ENCODE measurements at places on chromosomes 1 and 21.

DNA sequence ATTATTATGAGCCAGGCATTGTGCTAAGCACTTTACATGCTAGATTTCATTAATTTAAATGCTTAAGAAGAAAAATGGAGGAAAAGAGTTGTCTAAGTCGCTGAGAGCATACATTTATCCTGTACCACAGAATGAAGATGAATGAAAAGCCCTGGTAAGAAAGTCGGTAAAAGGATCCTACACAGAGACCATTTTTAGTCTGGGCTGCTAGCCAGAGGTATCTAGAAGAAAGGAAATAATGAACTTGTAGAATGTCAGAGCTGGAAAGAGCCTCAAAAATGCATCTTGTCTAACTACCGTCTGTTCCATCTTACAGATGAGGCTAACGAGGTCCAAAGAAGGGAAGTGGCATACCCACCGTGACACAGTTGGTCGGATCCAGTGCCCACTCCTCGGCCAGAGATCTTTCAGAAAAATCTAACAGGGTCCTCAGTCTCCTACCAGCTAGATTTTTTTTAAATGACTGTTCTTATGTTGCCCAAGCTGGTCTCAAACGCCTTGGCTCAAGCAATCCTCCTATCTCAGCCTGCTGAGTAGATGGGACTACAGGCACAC, 12.2 kb upstream of the TNR start:
- DNase-seq: no peak

GRCh38 chr1:233654658-233655280, 40.9 kb downstream of the KCNK1 start:
- no peak for DNase-seq

DNA sequence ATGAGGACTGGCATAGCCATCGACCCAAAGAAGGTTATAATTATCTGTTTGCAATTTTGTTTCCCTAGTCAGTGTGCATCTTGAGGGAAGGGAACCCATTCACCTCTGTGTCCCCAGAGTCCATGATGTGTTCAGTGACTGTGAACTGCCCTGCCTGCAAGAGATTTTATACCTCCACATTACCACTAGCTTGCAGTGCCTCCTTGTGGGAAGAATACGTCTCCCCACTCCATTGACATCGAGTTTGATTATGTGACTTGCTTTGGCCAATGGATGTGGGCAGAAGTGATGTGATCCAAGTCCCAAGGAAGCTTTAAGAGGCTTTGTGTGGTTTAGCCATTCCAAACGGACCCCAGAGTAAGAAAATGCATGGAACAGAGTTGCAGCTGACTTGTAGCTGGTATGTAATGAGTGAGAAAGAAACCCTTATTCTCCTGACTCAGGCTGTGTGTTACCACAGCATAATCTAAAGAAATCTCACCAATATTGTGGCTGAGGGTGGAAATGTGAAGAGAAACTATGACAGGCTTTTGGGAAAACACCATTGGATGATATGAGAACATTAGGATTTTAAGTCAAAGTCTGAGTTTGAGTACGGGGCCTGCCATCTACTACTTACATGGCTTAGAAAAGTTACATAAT, 47.8 kb upstream of the NRDC start:
- peak; percentile 34 for DNase-seq

- no peak for DNase-seq
These were observed 48.4 kb upstream of the RUNX3 start for GRCh38 chr1:24978383-24979032.

GRCh38 chr1:209768354-209768774, 12.5 kb downstream of the TRAF3IP3 start:
- no peak for DNase-seq

- no peak for DNase-seq
These were observed 65.2 kb downstream of the NOS1AP start for GRCh38 chr1:162134646-162135045.

DNA sequence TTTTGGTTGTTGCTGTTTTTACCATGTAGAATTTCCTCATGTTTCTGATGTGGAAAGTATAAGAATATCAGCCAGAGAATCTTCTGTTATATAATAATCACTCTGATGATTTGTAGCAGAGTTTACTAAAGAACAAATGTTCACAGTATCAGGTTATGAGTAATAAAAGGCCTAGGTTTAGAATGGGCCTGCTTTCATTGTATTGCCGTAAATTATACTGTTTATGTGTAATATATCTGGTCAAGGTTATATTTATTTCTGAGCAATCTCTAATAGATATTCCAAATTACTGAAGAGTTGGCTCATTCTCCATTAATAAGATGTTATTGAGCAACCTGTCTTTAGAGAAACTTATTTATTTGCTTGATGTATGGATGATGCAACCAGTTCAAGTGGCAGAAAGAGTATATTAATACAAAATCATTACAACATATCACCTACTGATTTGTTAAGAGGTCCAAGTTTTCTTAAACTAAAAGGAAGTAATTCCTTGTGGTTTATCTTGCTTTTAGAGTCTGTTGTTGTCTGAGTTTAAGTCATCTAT, 649.4 kb upstream of the CXADR start:
- peak; percentile 35 for DNase-seq

DNA sequence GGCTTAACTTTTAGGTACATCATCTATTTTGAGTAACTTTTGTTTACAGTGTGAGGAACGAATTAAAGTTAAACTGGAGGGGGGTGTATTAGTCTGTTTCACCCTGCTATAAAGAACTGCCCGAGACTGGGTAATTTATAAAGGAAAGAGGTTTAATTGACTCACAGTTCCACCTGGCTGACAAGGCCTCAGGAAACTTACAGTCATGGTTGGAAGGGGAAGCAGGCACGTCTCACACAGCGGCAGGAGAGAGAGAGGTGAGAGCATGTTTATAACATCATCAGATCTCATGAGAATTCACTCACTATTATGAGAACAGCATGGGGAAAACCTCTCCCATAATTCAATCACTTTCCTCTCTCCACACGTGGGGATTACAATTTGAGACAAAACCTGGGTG, 31.9 kb upstream of the TMEM52 start:
- no peak for DNase-seq

- DNase-seq: peak; percentile 90
These were observed at the start of gene NUDT17 for GRCh38 chr1:145845514-145846161. NUDT17 (plus strand) TSS chr1:145845630; CDS start chr1:145845641, 11 bp downstream.

DNA sequence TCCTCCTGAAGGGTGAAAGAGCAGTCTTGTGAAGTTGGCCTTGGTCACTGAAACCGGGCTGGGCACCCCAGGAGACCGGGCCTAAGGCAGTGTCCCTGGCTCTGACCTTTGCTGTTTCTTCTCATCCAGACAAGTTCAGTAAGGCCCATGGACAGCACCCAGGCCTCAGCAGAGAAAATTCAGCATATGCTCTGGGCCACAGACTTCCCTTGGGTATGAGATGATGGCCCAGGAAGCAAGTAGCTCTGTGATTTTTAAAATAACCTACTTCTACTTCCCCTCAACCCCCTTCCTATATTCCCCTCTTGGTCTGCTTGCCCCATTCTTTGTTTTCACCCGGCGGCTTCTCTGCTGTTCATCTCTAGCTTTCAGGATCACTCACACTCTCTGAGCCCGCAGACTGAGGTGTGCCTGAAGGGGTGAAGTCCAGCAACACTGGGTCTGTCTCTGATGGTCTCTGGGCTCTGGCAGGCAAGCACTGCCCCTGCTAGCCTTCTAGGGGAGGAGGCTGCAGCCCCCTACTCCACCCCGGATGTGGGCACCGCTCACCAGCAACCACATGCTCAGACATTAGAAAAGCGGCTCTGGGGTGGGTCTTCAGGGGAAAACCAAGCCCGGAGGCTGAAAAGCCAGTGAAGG, 2.9 kb upstream of the GPR25 start:
- DNase-seq: no peak

DNA sequence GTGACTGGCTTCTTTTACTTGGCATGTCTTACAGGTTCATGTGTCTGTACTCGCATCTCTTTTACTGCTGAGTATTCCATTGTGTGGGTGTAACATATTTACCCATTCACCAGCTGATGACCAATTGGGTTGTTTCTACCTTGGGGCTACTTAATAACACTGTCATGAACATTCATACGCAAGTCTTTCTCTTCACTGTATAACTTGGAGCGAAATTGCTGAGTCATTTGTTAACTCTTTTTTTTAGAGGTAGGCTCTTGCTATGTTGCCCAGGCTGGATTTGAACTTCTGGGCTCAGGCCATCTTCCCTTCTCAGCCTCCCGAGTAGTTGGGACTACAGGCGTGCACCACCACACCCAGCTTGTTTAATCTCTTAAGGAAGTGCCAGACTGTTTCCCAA, 6.5 kb downstream of the PYCR2 start:
- no peak for DNase-seq

DNA sequence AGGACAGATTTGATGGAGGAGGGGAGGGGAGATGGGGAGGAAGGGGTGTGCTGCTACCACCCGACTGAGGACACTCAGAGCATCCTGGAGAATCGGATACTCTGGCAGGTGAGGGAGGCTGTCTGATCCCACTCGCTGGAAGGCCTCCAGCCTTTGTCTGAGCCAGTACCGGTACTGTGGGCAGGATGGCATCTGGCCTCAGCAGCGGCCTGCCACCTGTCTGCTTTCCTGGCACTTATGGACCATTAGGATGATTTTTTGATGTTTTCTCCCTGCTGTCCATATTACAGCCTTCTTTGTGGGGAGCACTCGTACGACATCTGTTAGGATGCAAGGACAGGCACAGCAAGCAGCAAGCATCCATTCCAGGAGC, 11.5 kb downstream of the ATP2B4 start:
- DNase-seq: peak; percentile 71

DNA sequence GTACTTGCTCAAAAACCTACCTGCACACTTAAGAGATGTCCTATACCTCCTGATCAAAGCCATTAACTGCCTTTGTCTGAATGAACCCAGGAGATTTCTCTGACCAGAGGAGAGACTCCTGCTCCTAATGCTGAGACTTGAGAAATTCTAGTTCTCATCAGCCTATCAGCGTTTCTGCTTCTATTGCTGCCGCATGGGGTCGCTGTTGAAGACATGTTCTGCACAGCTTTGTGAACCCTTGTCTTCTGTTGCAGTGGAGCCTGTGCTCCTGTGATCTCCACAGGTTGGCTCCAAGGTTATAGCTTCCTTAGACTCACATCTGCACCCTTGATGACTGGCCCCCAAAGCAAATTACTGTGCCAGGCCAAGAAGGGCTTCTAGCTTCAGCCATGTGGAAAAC, 40.2 kb downstream of the EDN2 start:
- DNase-seq: no peak

DNA sequence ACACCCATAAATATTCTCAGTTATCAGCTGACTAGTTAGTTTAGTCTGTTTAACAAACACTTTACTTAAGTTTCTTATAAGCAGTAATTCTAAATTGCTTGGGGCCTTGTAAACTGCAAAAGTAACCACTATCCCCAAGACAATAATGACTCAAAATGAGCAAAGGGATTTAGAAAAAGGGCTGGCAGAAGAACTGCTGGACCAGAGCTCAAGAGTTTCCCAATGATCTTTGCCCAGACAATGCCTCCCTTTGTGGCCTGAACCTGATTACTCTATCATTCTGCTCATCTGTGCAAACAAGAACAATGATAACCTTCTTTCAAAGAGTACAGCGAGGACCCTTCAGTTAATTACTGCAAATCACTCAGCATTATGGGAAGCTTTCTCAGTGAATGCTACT, 123.5 kb downstream of the TIAM1 start:
- DNase-seq: peak; percentile 74

DNA sequence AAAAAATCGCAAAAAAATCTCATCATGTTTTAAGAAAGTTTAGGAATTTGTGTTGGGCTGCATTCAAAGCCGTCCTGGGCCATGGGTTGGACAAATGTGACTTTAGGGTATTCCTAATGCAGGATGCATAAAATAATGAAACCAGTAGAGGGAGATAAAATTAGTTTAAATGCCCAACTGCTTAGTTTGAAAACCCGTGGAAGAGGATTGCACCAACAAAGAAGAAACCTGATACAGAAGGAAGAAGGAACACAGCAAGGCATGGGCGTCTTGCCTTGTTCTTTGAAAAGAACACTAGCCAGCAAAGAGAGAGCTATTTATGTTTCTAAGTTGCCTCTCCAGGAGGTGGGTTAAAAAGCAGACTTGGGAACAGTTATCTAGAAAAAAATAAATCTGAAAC, 37.9 kb downstream of the WDR3 start:
- DNase-seq: peak; percentile 51

GRCh38 chr1:80987824-80988223, 812.9 kb upstream of the ADGRL2 start:
- no peak for DNase-seq

DNA sequence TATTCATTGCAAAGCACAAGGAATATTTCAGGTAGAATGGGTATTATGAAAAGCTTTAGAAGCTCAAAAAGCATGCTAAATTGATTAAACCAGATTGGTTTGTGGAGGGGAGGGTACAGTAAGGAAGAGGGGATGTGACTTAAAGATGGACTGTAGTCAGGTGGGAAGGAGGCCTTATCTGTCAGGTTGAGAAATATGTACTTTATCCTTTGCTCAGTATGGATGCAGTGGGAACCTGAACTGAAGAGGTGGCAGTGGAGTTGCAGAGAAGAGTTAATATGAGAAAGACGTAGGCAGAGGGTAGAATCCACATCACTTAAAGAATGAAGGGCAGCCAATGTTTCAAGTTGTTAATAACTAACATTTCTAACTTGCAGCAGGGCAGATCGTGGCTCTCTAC, 44.1 kb downstream of the SNX7 start:
- DNase-seq: no peak

DNA sequence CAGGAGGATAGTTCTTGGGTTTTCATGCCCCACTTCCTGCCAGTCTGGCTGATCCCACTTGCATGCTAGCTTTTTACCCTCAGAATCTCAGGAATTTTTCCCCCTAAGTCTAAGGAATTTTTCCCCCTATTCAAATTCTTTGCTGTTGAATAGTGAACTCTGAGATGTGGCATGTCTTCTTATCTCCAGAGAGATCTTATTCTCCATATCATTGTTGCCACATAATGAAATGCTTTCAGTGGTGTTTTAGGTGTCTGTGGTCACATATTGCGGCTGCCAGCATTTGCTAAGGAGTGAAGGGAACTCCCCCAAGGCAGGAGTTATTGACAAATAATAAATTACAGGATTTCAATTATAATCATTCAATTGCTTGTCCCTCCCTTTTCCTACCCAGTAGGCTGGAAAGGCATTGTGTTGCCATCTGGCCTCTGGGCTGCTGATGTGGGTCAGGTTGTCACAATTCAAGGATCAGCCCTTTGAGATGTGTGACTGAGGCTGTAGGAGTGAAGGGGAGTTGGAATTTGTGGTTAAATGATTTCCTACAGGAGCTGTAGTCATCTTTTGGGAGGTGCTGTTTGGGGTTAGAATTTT, 3.9 kb upstream of the FLG start:
- no peak for DNase-seq

GRCh38 chr1:202018468-202019234, 8.3 kb downstream of the ELF3 start:
- peak; percentile 96 for DNase-seq

- no peak for DNase-seq
These were observed 909.3 kb downstream of the LTN1 start for GRCh38 chr21:28083350-28083749.

GRCh38 chr1:199089393-199090122, 450.7 kb downstream of the PTPRC start:
- no peak for DNase-seq
